ENCODE measurements at places on chromosomes 1 and 21. TPM values are rescaled to one million over a fixed set of nuclear protein-coding genes. Genes with fewer than 3 reads are reported as not detected.

MYBPH gene
- polyA plus RNA-seq: 0.50 TPM

CELA3A gene
- polyA plus RNA-seq: not detected

B3GALT2 gene
- polyA plus RNA-seq: 12.8 TPM

F13B gene
- not detected for polyA plus RNA-seq

PLXNA2 gene
- 16.4 TPM for polyA plus RNA-seq

KCNQ4 gene
- 2.5 TPM for polyA plus RNA-seq

APOBEC4 gene
- not detected for polyA plus RNA-seq

ELAPOR1 gene
- polyA plus RNA-seq: 2.1 TPM

OR2T33 gene
- not detected for polyA plus RNA-seq

LDLRAD2 gene
- polyA plus RNA-seq: 4.0 TPM

Data from renal pelvis (tissue), 12 donors.